Nasal cavity respiratory epithelium epithelial cell of viscerocranial mucosa (primary cell): ENCODE measurements at places on chromosomes 6 and 20. TPM values are rescaled to one million over a fixed set of nuclear protein-coding genes. Genes with fewer than 3 reads are reported as not detected.

SNAP25 gene
- not detected in 2 replicates for total RNA-seq

HLA-G gene
- 2.9 and 9.9 TPM in 2 replicates for total RNA-seq

HLA-DRB1 gene
- total RNA-seq = 0.21 TPM in 1 of 2 replicates, not detected in the other

PRDM13 gene
- total RNA-seq = not detected in 2 replicates

LPA gene
- total RNA-seq = 0.43 TPM in 1 of 2 replicates, not detected in the other

NQO2 gene
- total RNA-seq = 14.0 and 26.6 TPM in 2 replicates

EYS gene
- 0.43 TPM in 1 of 2 replicates, not detected in the other for total RNA-seq

CBLN4 gene
- not detected in 2 replicates for total RNA-seq

TRIM26 gene
- 42.4 and 71.5 TPM in 2 replicates for total RNA-seq

LPIN3 gene
- 3.4 and 12.5 TPM in 2 replicates for total RNA-seq

RPL10A gene
- 1,534 and 1,863 TPM in 2 replicates for total RNA-seq

SUMO4 gene
- total RNA-seq = 0.68 and 1.9 TPM in 2 replicates

BTNL2 gene
- 0.34 TPM in 1 of 2 replicates, not detected in the other for total RNA-seq

GTF2H4 gene
- total RNA-seq = 6.5 and 15.9 TPM in 2 replicates

KIF13A gene
- 71.7 and 77.9 TPM in 2 replicates for total RNA-seq

PRSS16 gene
- 11.2 and 12.6 TPM in 2 replicates for total RNA-seq

PACRG gene
- total RNA-seq = 0.21 and 0.34 TPM in 2 replicates

LRFN2 gene
- total RNA-seq = not detected in 2 replicates

DZANK1 gene
- 0.68 and 1.4 TPM in 2 replicates for total RNA-seq

EEF1A2 gene
- 1.0 and 1.4 TPM in 2 replicates for total RNA-seq

MROH8 gene
- under 0.01 and 0.43 TPM in 2 replicates for total RNA-seq

NHLRC1 gene
- total RNA-seq = 2.1 and 2.7 TPM in 2 replicates

IL17F gene
- total RNA-seq = not detected in 2 replicates

DYNLT2 gene
- 0.68 and 0.71 TPM in 2 replicates for total RNA-seq

SPEF1 gene
- total RNA-seq = 0.14 TPM in 1 of 2 replicates, not detected in the other

VGLL2 gene
- not detected in 2 replicates for total RNA-seq

QRSL1 gene
- total RNA-seq = 20.8 and 28.0 TPM in 2 replicates

PTGIS gene
- total RNA-seq = not detected in 2 replicates

TUBB2B gene
- under 0.01 and 1.4 TPM in 2 replicates for total RNA-seq

PTCRA gene
- not detected in 2 replicates for total RNA-seq

DDX43 gene
- 0.34 and 1.00 TPM in 2 replicates for total RNA-seq

SOX18 gene
- total RNA-seq = not detected in 2 replicates
